Stimulated activated CD8-positive, alpha-beta memory T cell treated with anti-CD3 and anti-CD28 coated beads, Interleukin-15, amount 100 ng/mL, for 4 hours (primary cell): ENCODE measurements at places on chromosomes 1 and 21.

DNA sequence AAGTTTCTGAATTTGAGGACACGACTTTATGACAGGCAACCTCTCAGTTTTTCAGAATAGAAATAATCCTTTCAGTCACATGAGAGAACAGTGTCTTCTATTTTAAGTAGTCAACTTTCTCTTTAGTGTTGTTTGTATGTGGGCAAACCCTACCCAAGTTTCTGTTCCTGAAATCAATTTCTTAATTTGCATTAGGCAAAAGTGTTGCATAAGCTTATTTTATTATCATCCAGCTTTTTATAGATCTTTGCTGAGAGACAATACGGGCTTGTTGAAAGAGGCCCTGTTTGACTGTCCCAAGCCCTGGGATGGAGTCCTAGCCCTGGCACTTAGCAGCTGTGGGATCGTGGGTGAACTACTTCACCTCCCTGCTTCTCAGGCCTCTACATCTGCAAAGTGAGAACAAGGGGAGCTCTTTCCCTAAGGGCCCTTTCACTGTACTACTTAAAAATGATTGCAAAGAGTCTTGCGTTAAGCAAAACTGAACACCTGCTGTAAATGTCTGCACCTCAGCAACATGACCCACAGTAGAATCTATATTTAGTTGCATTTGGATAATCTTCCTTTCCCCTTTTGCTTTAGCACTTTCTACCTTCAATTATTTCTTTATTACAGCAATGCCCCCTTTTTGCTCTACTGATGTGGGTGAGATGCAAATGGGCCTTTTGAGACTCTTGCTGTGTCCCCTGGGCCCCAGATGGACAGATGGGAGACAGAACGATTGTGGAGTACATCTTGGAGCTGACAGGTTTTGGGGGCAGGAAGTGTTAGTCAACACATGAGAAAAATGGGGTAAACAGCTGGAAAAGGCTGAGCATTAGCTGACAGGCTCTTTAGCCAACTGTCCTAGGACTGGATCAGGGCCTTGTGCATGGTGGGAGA is 41.0 kb upstream of the SCAF4 start:
- no peak for DNase-seq

- peak; percentile 88 for DNase-seq
These were observed 8.6 kb downstream of the TPM3 start for GRCh38 chr1:154183046-154183915.

- no peak for DNase-seq
These were observed 44.8 kb downstream of the RIMS3 start for GRCh38 chr1:40620586-40621210.

DNA sequence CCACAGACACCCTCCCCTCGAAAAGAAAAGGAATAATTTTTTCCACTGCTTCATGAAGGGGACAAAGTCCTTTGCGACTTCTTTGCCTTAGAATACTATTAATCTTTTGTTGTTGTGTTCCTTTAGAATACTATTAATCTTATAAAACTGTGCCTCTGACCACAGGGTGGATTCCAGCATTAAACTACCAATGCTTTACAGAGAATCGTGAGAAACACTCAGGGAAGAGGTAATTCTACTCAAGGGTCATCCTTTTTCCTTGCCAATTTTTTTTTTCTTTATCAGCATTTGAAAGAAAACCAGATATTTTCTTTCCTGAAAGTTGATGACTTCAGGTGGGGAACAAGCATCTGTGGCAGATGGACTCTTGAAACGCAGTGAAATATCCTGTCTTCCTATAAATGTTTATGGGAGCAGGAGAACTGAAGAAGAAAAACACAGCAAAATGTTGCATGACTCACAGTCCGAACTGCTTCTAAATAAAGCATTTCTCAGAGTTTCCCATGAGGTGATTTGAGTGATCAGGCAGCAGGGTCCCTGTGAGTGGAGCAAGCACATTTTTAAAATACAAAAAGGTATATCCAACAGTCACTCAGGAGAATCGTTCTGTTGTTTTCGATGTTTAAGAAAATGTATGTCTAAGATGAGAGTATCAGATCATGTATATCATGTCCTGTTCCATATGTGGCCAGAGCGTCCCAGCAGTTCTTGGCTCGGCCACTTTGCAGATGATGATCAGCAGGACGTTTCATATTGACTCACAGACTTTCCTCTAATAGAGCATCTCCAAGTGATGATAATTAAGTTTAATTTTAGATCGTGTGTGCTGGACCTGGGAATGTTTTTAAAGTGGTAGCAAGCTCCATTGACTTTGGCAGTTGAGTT is 154.2 kb upstream of the RUNX1 start:
- DNase-seq = no peak

- DNase-seq = no peak
These were observed 85.7 kb downstream of the DYRK1A start for GRCh38 chr21:37452227-37452626.

DNA sequence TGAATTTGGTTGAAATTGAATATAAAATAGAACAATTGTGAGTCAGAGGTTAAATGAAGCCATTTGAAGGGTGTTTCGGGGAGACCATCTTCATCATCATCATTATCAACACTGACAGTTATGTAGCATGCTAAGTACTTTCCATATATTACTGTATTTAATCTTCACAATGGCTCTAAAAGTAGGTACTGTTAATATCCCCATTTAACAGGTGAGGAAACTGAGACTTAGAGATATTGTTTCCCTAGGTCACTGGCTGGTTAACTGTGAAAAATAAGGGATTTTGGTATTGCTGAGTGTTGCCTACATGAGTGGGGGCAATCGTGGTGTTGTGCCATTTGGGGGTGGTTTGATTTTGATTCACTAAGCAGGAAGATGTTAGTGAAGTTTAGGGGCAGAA is 100.3 kb downstream of the TBX19 start:
- no peak for DNase-seq

GRCh38 chr1:117167402-117167801 is 43.3 kb downstream of the VTCN1 start:
- no peak for DNase-seq

DNA sequence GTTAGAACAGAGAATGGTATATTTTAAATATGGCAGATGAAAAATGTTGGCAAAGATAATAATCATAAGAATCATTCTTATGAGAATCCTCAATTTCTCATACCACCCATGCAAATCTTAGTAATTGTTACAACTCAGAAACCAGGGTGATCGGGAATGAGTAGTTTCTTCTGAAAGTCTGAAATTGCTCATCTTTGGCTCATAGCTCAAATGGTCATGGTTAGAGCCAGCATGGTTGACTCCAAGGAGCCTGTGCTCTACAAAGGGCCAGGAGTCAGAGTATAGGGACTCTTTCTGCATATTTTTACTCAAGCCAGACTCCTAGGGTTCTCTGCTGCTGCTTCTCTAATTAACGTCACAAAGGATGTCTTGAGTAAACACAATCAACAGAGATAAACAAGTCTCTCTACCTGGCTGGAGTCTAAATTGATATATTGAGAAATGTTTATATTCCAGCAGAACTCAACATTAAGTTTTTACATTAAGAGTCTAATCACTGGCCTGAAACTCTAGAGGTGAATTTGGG is 1.9 kb upstream of the ETV3 start:
- DNase-seq = no peak

DNA sequence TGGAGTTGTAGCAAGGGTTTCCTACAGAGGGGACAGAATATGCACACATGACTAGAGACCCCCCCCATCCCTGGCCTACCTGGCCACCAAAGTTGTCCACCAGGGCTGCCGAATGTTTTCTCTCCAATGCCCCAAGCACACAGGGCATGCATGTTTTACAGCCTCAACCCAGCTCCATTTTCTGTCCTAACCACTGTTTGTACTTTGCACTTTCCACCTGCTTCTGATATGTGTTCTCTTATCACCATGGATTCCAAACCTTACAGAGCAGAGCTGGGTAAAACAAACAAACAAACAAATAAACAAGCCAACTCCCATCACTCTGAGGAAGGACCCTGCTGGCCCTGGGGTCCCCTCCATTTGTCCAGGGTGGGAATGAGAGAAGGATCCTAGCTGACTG is 27.3 kb downstream of the CLIC6 start:
- DNase-seq = no peak

- no peak for DNase-seq
These were observed 837 bp downstream of the UBASH3A start for GRCh38 chr21:42404539-42404938.

DNA sequence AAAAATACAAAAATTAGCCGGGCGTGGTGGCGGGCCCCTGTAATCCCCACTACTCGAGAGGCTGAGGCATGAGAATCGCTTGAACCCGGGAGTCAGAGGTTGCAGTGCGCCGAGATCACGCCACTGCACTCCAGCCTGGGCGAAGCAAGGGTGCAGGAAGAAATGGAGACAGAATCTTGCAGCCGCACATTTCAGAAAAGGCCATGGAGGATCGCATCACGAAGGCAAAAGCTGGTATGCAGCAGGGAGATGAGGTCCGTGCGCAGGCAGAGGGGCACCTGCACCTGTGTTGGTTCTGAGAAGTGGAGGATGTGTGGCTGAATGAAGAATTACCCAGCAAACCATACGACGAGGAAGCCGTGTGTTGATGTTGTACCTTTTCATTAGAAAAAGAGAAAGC is 53.0 kb upstream of the ABCG1 start:
- no peak for DNase-seq

DNA sequence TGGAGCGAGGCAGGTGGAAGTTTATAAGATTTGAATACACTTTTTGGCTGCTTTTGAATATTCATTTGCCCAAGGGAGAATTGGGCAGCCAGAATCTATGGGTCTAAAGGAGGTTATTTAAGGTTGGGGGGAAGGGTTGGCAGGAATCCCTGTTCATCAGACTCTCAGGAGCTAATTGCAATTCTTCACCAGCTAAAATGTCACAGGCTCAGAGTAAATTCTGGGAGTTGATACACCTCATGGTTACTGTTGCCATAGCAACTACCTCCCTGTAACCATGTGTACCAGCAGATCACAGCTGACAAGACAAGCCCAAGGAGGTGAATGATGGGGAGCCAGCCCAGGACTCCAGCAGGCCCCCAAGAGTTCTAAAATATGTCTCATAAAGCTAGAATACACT is 75.5 kb downstream of the CAMK2N1 start:
- no peak for DNase-seq

GRCh38 chr1:40784141-40784770 is 669 bp downstream of the KCNQ4 start:
- no peak for DNase-seq

GRCh38 chr1:160993544-160994193 is 27.3 kb downstream of the F11R start:
- DNase-seq = no peak

- DNase-seq = no peak
These were observed 208.0 kb upstream of the GALNT2 start for GRCh38 chr1:229859026-229859425.

GRCh38 chr1:110538075-110538474 is 19.1 kb upstream of the KCNA10 start:
- no peak for DNase-seq

GRCh38 chr1:30273456-30273855 is 449.9 kb downstream of the MATN1 start:
- DNase-seq = no peak

- DNase-seq = no peak
These were observed 5.9 kb upstream of the FNDC5 start for GRCh38 chr1:32876341-32877210.

DNA sequence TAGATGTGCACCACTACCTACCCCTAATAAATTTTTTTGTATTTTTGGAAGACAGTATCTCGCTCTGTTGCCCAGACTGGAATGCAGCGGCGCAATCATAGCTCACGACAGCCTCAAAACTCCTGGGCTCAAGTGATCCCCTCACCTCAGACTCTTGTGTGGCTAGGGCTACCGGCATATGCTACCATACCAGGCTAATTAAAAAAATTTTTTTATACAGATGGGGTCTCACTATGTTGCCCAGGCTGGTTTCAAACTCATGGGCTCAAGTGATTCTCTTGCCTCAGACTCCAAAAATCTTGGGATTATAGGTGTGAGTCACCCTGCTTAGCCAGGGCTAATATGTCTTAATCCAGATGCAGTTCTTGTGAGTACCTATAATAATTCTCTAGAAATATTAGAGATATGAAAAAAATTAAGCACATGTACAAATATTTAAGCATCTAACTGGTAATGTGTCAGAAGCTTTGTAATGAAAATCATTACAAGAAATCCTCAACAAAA is 9.5 kb downstream of the SORT1 start:
- no peak for DNase-seq

- DNase-seq = no peak
These were observed 29.3 kb downstream of the ATP5PO start for GRCh38 chr21:33886321-33886720.

- no peak for DNase-seq
These were observed 156.2 kb downstream of the ZBTB18 start for GRCh38 chr1:244207042-244207934.

GRCh38 chr1:244089561-244089960 is 38.5 kb downstream of the ZBTB18 start:
- no peak for DNase-seq

GRCh38 chr1:10598389-10598702 is 123.6 kb downstream of the PEX14 start:
- no peak for DNase-seq

DNA sequence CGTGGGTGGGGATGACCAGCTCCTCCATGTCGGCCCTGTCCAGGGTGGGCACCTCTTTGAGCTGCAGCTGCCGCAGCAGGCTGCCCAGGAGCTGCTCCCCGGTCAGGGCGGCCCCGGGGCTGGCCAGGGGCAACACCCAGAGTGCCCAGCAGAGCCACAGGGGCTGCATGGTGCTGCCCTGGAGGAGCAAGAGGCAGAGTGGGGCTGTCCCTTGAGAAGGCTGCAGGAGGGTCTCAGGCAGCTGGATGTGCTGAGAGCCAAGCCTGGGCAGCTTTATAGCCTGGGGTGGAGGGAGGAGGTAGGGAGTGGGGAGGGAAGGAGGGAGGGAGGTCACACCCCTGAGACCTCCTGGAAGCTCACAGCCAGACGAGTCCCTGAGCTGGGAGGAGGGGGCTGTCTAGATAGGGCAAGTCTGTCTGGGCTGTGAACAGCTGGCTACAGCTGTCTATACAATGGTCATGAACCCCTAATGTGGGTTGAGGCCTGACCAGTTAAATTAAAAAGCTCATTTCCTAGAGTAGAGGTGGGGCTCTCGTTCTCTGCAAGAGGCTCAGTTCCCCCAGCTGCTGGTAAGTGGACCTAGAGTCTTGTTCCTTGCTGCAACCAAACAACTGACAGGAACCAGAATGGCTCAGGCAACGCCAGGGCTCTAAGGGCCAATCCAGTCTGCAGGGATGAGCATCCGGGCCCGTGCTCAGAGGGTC is at the start of gene LEFTY1:
TSS of gene LEFTY1 (minus strand) at position 249 of the 704 bp plus-strand sequence. CDS start at position 169, 80 bp downstream.
- DNase-seq = no peak
